ENCODE measurements at places on chromosomes 1 and 21.

- DNase-seq, result no peak
Observed at GRCh38 chr1:225451840-225452515, 24.1 kb upstream of the LBR start.

- no peak for DNase-seq
Observed at GRCh38 chr1:108852221-108852975, 4.5 kb downstream of the AKNAD1 start.

GRCh38 chr1:108208724-108209446, 8.7 kb upstream of the SLC25A24 start:
- DNase-seq, result no peak

DNA sequence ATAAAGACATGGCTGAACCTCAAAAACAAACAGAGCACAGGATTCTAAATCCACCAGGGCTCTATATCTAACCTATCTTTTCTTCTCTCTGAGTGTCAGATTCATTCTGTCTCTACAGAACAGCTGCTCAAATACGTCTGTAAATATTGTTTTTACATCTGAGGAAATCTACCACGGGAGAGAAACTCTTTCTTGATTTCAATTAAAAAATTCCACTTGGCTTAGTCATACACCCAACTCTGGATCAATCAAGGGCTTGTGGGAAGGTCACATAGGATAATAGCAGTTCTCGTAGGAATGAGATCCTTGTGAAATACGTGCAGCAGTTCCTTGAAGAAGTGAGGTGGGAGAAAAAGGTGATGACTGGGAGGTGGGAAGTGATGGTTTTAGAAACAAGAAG, 1355.7 kb upstream of the ADGRL2 start:
- DNase-seq, result no peak

- DNase-seq, result no peak
Observed at GRCh38 chr1:203390298-203390697, 39.4 kb upstream of the FMOD start.

DNA sequence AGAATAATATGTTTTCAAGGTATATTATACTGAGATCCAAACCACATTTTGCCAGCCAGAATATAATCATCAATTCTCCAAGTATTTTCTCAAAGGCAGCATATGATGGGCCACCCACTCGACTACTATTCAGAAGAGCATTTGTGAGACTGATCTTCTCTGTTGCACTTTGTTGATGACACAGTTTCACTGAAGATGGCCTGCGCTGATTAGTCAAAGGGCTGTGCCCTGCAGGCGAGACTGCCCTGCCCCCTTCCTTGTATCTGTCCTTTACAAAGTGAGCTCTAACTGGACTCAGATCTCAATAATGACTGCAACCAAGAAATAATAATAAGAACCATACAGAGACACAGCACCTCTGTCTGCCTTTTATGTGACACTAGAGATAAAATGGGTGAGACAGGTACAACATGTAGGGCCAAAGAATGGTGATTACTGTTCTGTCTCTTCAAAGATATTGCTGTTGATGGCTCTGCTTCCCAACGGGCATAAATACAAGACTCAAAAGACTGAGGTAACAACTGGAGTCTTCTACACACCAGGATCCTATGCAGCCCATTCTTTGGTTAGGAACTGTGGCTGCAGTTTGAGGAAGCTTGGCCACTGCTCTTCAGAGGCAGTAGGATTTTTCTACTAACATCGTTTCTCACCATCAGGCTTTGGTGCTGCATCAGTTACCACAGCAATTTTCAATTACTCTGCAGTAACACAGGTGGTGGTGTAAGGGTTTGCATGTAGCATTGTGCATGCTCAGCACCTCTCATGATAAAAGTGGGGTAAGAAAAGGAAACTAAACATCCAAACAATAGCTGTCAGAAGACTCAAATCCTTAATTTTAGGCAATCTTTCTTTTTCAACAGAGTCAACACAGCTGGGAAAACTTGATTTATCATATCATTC, 481.1 kb downstream of the PTBP2 start:
- DNase-seq, result no peak

Measured in hematopoietic multipotent progenitor cell treated with erythropoietin and hydrocortisone succinate and interleukin-3 and kit ligand, for 17 days (in vitro differentiated cells).